Activated CD4-positive, CD25-positive, alpha-beta regulatory T cell treated with anti-CD3 and anti-CD28 coated beads, Interleukin-2, amount 50 U/mL, for 72 hours (primary cell): ENCODE measurements at places on chromosomes 13 and 19.
A peak's percentile ranks its signal among the peaks of the same experiment; 100 is the strongest.

DNA sequence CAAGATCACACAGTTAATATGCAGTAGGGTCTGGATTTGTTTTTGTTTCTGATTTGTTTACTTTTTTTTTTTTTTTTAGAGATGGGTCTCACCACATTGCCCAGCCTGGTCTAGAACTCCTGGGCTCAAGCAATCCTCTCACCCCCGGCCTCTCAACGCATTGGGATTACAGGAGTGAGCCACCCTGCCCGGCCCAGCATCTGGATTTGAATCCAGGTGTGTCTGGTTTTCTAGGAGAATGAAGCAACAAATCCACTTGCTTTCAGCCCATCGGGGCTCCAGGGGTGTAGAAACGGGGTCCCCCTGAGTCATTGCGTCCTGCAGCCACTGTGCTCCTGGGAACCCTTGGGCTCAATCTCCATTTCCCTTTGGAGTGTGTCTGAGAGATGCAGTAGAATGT lies 6.6 kb downstream of the CACNG8 start:
- DNase-seq: no peak

GRCh38 chr19:14544977-14545715 lies 15.8 kb downstream of the TECR start:
- DNase-seq: no peak

DNA sequence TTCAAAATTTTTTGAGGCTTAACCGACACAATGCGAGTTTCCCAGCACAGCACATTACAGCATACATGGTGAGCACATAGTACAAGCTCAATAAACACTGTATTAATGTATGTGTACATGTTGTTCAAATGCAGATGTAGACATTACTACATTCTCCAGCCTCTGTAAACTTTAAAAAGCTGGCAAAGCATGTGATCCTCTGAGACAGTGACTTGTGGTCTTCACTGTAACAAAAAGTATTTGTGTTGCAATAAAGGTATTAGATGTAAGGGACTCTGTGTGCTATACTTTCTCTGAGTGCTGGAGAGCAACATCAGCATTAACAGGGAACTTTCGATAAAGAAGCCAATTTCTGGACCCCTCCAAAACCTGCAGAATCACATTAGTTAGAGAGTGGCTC lies 46.4 kb upstream of the ZNF254 start:
- no peak for DNase-seq

DNA sequence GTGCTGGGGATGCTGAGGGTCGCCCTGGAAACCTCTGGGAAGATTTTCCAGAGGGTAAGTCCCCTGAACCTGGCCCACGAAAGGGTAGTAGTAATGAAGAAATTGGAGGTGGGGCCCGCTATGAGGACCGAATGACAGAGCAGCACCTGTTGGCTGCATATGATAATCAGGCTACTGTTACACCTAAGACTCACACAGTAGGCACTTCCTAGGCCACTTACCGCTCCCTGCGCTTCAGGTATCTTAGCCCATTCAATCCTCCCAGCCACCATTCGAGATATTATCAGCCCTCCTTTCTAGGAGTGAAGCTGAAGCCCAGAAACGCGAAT lies 4.3 kb upstream of the LRFN3 start:
- DNase-seq: no peak

DNA sequence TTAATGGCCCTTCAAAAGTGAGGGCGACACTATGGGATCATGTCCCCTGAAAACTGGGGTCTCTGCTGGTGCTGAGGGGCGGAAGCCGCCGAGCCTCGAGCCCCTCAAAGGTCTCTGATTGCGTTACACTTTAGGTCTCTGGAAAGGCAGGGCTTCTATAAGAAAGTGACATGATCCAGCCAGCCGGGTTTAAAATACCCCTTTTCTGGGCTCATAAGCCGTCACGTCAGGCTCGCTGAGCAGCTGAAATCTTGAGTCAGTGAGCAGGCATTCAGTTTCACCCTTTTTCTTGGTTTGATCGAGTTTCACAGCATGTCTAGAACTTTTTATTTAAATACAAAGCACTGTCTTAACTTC lies 600 bp upstream of the HMGB1 start:
- DNase-seq: no peak

GRCh38 chr13:113886561-113887112 lies 22.8 kb upstream of the GAS6 start:
- DNase-seq: no peak

DNA sequence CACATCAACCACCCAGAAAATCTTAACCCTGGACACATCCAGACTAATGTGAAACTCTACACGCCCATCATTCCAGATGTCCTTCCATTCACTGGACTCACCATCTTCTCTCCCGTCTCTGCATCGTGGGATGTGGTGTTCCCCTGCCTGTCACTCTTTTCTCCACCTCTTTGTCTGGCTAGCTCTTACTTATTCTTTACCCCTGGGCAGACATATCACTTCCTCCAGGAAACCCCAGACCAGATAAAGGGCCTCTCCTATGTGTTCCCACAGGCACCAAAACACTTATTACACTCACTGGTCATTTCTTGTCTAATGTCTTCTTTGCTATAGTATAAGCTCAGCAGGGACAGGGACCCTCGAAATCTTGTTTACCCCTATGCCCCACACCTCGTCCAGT lies 109.3 kb upstream of the IPO5 start:
- DNase-seq: no peak

GRCh38 chr13:113545455-113545930 lies 39.1 kb upstream of the TFDP1 start:
- DNase-seq: no peak

DNA sequence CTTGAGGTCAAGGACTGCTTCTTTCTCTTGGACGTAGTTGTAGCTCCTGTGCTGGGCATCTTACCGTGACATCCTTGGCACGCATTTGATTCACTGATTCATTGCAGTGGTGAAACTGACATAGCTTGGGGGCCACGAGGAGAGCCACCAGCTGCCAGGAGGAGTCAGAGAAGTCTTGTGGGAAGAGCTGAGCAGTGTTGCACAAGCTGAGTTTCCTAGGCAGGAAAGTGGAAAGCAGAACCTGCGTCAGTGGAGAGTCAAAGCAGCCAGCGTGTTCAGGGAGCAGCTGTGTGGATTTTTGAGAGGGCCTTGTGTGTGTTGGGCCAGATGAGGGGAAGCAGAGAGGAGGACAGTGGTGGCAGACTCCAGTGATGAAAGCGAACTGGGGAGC lies 5.3 kb upstream of the GPR183 start:
- no peak for DNase-seq

- DNase-seq: peak; percentile 81
Measured at GRCh38 chr19:13162724-13163608, 12.8 kb downstream of the IER2 start.

DNA sequence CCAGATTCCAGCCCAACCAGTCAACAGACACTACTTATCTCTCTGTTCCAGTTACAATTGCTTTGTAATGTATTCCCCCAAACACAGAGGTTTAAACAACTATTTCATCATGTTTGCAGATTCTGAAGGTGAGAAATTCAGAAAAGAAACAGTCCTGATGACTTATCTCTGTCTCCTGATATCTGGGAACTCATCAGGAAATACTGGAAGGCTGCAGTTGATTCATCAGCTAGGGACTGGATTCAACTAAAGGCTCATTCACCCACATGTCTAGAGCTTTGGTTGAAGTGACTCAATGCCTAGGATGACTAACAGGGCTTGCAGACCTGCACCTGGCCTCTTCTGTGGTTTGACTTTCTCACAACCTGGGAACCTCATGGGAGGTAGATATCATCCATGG lies 56.6 kb upstream of the GPC6 start:
- DNase-seq: no peak

DNA sequence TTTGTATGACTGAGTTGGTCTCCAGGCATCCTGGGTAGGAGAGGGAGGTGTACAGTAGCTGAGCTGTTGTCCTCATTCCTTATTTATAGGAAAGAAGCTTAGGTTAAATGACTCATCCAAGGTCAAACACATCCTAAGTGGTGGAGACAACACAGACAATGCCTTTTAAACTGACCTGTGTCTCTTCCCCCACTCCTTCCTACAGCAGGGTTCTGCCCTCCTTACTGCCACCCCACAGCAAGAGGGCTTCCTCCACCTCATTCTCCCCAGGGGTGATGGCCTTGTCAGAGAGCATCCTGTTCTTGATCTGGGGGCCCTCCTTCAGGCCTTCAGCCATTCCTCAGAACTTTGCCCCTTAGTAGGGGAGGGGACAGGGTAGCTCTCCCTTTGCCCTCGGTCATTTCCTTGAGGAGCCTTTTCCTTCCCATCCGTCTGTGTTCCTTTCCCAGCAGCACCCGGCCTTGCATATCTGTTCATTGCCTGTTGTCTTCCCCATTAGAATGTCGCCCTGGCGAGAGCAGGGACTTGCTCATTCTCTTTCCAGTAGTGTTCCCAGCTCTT lies 48.2 kb upstream of the GPI start:
- DNase-seq: no peak

- peak; percentile 33 for DNase-seq
Measured at GRCh38 chr19:16001481-16002312, 52.9 kb downstream of the OR10H4 start.

- no peak for DNase-seq
Measured at GRCh38 chr19:5293612-5294378, 46.8 kb downstream of the PTPRS start.

GRCh38 chr13:33100886-33101285 lies 84.7 kb downstream of the KL start:
- DNase-seq: no peak

DNA sequence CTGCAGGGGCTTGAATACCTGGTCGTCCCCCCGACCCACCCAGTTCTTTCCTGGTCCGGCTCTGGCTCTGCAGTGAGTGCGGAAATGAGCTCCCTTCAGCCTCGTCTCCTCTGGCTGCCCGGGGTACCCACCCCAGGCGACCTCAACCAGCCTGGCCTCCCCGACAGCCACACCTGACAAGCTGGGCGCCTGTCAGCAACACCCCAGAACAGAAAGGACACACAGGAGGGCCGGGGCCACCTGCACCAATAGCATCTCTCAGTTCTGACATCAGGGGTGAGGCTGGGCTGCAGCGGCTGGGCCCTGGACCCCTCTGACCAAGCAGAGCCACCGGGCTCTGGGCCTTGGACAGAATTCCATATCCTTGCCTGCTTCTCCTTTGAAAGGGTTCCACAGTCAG lies 19.7 kb downstream of the SUGP1 start:
- DNase-seq: no peak

GRCh38 chr19:38666663-38667511 lies 19.4 kb downstream of the ACTN4 start:
- DNase-seq: no peak

DNA sequence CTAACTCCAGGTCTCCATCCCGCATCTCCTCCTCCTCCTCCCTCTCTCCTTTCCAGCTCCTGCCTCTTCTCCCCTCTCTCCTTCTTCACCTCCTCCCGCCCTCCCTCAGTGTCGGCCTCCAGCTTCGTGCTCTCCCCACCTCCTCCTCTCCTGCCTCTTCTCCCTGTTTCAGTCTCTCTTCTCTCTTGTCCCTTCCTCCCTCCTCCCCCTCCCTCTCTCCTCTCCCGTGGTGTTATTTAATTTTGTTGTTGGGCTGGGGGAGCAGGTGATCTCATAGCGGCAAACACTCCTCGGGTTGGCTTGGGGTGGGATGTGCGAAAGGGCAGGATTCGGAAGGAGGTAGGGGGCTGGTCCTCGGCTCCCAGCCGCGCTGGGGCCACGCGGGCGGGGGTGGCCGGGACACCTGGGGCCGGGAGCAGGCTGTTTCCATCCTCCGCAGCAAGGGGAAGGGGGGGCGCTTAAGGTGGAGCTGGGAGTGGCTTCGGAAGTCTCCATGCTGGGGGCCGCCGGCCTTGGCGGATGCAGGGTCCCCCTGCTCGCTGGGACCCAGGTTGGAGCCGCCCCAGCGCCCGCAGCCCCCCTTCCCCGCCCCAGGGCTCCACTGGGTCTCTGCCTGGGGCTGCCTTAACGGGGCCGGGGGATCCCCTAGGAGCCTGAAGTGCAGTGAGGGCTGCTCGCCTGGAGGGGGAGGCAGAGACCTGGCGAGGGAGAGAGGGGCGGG lies at the start of gene CA11:
Gene CA11 (minus strand): TSS at position 187 of the 721 bp plus-strand sequence. CDS start 555 bp downstream, outside the sequence.
- DNase-seq: peak; percentile 91

GRCh38 chr19:19338082-19338481 lies 17.5 kb downstream of the MAU2 start:
- no peak for DNase-seq

DNA sequence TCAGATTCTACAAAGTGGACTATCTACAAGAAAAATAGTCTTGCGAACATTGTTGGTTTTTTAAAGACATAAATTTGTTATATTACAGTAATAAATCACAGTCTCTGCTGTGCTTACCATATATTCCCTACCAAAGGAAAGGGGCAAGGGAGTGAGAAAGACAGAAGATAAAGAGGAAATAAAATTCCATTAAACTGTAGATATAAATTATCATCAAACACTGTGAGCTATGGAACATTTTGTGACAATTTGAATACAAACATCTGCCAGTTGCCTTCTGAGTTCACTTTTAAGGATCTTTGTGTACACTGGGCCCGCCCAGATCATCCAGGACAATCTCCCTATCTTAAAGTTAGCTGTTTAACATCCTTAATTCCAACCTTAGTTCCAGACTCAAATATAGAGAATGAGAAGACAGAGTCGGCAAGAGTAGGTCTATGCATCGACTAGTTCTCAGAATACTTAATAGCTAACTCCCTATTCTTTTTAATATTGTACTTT lies 122.8 kb downstream of the NUFIP1 start:
- DNase-seq: no peak

GRCh38 chr19:32863841-32864240 lies 5.7 kb downstream of the SLC7A9 start:
- no peak for DNase-seq

GRCh38 chr13:68509734-68510621 lies 1279.8 kb upstream of the PCDH9 start:
- DNase-seq: no peak

DNA sequence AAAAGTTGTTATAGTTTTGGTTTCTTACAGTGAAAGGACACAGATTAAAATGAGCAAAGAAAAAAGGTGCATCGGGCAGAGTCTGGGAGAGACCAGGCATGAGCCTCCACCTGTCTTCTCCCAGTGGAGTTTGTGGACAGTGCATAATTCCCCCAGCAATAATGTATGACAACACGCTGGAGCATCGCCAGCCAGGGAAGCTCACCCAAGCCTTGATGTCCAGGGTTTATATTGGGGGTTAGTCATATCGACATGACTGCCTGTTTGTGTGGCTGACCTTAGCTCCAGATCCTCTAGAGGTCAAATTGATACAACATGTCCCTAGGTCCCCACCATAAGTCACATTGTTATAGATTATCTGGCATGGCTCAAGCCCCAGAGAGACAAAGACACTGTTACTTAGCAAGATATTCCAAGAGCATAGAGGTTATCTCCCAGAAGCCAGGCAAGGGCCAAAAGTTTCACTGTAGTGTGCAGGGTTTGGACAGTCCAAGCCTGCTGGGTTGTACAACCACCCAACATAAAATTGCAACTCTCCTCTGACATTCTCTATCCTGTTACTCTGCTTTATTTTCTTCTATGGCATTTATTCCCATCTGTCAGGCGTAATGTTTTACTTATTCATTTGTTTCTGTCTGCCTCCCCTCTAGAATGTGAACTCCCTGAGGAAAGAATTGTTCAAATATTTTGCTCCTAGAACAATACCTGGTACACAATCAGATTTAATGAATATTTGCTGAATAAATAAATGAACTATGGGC lies 5.6 kb upstream of the KLK13 start:
- DNase-seq: no peak

DNA sequence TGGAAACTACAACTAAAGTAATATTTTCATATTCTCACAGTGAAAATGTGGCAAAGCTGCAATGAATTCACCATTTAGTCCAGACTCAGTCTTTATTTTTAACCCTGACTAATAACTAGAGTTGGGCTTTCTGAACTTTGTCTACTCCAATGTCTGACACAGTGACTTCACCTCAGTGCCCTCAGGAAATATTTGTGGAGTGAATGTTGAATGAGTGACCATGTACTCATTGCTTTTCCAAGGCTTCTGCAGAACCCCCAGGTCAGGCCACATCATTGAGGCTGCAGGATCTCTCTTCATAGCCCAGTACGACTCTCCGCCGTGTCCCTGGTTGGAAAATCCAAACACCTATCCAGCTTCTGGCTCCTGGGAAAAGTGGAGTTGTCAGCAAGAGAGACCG lies 1.8 kb downstream of the ZNF175 start:
- DNase-seq: no peak
